ENCODE measurements at places on chromosomes 12 and 14.

- DNase-seq, result no peak
Measured at GRCh38 chr12:84128117-84128991, 784.2 kb downstream of the SLC6A15 start.

- peak; percentile 55 for DNase-seq
Measured at GRCh38 chr14:35821564-35822411, 4.3 kb upstream of the BRMS1L start.

DNA sequence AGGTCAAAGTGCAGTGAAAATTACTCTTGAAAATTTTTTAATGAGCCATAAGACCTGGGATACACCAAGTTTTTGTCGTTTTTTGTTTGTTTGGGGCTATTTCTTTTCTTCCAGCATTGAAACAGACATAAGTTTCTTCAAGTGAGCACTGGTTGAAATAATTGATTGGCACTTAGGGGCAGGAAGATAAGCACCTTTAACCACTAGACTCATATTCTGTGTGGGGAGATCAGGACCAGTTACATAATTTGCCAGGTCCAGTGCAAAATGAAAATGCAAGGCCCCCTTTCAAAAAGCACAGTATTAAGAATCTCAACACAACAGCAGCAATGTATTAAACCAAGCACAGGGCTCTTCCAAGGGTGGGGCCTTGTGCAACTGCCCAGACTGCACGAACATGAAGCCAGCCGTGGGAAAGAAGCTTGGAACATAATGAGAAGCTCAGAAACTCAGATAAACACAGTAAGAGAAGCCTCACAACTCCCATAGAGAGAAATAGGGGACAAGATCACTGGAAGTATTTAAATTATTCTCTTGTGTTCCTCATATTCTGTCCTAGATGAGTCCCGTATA, 3.2 kb upstream of the TCP11L2 start:
- no peak for DNase-seq

- DNase-seq, result peak; percentile 89
Measured at GRCh38 chr12:53999559-54000115, 324 bp upstream of the HOXC9 start.

DNA sequence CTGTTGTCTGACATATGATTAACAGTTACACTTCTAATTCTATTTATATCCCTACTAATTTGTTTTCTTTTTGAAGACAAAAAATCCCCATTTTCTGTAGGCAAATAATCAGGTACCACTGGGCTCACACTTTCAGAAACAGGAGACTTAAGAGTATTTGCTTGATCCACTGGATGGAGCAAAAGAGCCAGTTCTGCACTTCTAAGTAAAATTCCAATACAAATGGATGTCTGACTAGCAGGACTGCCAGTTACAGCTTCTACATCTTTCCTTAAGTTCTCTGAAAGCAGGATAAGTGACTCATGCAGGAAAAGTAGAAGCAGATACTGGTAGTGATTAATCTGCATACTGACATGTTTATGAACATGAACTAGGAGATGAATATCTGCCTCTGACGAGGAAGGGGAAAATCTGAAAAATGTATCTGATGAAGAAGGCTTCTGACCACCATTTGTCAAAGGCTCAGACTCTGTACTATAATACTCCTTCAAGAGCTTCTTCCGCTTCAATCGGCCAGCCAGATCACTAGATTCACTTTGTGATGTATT, 73.8 kb upstream of the ANKS1B start:
- DNase-seq, result peak; percentile 94

DNA sequence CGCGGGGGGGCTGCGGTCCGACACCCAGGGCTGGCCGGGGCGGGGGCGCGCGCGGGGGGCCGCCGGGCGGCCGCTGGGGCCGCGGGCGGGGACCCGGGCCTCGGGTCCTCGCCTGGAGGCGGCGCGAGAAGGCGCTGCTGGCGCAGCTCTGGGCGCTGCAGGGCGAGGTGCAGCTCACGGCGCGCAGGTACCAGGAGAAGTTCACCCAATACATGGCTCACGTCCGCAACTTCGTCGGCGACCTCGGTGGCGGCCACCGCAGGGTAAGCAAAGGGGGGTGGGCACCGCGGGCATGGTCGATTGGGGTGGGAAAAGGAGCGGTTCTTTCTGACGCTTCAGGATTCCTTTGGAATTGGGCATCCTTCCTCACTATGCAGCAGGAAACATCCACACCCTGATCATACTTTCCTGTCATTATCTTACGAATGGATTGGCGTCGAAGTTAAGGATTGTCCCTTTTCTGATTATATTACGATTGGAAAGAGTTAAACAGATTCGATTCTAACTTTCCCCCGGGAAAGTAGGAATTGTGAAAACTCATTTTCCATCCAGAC, 798 bp downstream of the PDZRN4 start:
- DNase-seq, result no peak

GRCh38 chr12:12051668-12052067, 19.1 kb upstream of the BCL2L14 start:
- DNase-seq, result no peak

GRCh38 chr12:52296572-52297215, 5.4 kb upstream of the KRT81 start:
- no peak for DNase-seq

DNA sequence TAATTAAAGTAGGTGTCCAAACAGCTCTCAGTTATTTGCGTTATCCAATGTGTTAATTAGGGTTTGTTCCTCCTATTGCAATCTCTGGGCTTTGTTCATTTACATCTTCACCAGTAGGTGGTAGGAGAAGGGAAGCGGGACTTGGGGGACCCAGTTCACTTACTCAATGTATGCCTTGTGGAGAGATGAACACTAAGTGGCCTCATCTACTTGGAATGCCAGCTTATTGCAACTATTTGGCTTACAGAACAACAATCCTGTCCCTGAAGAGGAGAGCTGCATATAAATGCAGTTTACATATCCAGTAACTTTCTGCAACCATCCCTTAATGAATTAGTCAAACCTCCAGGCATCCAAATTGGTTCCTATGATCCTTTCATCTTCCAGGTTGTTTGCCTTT, 417.1 kb upstream of the CCDC196 start:
- DNase-seq, result no peak

DNA sequence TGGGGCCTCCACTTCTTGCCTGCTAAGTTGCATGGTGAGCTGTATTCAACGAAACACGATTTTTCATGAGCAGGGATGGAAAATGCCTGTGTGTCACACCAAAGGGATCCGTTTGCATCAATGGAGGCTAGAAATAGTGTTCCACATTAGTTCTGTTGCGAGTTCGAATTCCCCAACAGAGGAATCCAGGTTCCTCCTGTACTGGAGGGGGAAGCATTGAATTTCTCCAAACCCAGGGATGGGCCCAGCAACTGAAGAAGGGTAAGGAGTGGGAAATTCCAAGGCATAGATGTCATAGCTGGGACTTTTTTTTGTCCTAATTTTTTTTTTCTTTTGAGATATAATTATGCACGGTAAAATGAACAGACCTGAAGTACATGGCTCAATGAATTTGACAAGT, 336.2 kb downstream of the DPF3 start:
- no peak for DNase-seq

- DNase-seq, result no peak
Measured at GRCh38 chr14:36346052-36346451, 25.6 kb upstream of the MBIP start.

GRCh38 chr12:28114488-28114887, 75.8 kb upstream of the CCDC91 start:
- DNase-seq, result peak; percentile 58
